ENCODE measurements at places on chromosomes 5 and 9.

- DNase-seq, result no peak
Observed at GRCh38 chr5:150488519-150489359, 19.2 kb upstream of the NDST1 start.

GRCh38 chr5:136012041-136012804 is 16.6 kb upstream of the TGFBI start:
- peak; percentile 75 for DNase-seq

- DNase-seq, result peak; percentile 81
Observed at GRCh38 chr5:110561510-110561909, 165.0 kb downstream of the TMEM232 start.

DNA sequence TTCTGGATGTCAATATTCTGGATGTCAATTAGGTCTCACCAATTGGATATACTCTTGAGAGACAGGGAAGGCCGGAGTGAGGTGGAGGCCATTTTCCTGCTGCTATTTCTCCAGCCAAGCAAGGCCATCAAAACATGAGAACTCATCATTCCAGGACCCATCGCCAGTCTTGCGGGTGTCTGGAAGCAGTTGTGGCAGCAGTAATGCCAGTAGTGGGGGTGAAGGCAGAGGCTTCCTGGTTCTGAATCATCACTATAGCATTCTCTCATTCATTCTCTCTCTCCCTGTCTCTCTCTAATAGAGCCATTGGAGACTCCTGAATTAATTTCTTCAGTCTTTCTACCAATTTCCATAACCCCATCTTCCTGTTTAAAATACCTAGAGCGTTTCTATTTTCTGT is 71.8 kb downstream of the EGFLAM start:
- DNase-seq, result no peak

DNA sequence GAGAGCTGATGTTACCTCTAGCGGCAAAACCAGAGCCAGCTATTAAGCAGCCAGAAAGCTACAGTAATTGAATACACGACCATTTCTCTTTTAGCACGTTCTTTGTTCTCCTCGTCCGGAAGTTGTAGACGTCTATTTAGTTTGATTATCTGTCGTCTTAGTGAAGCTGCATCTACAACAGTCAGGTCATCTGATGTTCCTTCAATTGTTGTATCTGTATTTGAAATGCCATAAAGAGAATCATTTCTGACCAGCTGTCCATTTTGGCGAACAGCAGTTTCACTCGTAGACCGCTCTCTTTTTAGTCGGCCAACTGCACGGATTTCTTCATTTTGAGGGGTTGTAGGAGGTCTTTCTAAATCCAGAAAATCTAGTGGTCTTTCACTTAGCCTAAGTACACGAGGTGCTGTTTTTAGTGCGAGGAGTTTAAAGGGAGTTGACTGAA is 12.6 kb downstream of the PDE6A start:
- no peak for DNase-seq

- DNase-seq, result no peak
Observed at GRCh38 chr9:18636781-18637180, 162.8 kb downstream of the ADAMTSL1 start.

DNA sequence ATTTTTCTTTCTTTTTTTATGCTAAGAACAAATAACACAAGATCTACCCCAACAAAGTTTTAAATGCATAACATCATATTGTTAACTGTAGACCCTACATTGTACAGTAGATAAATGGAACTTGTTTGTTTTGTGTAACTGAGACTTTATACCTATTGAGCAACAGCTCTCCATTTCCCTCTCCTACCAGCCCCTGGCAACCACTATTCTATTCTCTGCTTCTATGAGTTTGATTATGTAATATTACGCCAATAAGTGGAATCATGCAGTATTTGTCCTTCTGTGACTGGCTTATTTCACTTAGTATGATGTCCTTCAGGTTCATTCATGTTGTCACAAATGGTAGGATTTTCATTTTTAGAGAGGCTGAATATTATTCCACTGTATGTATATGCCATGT is 308.2 kb upstream of the PRR16 start:
- no peak for DNase-seq

DNA sequence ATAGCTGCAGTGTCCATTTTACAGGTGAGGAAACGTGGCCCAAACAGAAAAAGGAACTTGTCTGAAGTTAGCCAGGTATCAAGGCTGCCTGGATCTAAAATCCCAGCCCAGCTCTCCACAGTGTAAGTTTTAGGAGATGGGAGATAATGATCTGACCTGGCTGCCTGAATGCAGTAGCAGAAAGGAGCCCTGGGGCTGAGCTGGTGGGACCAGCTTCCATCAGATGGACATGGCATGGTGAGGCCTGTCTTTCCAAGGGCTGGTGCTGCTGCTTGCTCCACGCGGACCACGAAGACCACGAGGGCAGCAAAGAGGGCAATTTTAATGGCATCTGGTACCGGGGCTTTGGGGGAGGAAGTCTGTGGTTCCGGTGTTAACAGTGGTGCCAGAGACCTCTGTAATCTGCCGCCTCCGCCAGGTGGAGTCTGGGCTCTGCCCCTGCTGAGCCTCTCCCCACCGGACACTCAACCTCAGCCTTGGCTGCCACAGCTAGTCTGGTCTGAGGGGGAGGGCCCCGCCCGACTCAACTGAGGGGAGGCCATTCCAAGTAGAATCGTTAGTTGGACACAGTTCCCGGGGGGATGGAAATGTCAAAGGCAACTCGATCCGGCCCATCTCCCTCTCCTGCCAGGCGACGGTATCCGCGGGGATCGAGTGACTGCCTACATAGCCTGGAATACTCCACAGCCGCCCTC is 650 bp downstream of the MYORG start:
- no peak for DNase-seq

- DNase-seq, result no peak
Observed at GRCh38 chr5:144198386-144198785, 27.7 kb downstream of the KCTD16 start.

DNA sequence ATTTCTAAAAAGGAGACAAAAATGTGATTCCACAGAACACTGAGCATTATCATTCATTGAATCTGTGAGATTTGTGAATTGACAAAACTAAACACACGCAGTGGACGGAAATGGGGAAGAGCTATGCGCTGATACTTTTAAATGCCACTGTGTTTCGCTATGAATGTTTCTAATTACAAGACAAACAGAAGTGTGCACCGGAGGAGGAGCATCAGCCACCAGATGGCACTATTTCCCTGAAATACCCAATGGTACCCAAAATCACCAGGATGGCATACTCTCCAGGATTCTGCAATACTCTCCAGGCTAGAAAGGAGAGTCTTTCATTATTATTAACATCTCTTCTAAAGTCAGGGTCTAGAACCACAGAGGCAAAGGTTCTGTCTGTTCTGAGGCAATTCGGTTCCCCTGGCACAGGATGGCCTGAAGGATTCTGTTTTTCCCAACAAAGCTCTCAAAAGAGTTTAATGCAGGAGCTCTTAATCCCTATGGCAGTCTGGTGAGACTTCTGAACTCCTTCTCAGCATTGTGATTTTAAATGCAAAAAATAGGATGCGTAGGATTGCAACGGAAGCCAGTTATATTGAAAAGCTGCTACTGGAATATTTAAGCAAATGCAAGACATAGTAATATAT is 13.8 kb upstream of the PUM3 start:
- DNase-seq, result peak; percentile 65

DNA sequence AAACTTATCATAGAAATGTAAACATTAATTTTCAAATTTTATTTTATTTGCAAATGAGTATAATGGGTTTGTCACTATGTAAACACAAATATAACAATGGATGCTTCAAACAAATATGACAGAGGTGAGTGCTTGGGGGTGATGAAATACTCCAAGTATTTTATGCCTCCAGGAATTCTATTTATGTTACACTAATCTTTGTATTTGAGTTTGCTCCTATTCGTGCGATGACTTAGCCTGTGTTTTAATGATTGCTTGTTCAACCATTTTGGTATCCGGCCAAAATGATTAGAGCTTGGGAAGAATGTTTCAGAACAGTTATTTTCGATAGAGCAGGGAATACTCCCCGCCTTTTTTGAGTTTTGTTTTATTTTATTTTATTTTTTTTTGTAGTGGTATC is 5.0 kb downstream of the DMRT2 start:
- no peak for DNase-seq

DNA sequence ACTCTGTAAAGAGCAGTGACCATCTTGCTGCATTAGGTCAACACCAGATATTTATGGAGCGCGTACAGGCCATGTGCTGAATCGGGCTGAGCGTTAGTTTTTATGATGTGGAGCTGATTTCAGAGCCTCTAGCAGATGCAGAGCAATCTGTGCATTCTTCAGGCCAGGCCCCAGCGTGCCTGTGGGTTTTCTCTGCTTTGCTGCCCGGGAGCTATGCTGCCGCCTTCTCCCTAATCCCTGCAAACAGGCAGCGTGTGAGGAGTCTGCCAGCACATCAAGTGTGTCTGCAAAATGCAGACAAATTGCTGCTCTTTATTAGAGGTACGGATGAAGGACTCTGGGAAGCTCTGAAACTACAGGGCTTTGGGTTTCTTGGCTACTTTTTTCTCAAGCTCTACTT is 170.0 kb downstream of the NTRK2 start:
- peak; percentile 20 for DNase-seq

DNA sequence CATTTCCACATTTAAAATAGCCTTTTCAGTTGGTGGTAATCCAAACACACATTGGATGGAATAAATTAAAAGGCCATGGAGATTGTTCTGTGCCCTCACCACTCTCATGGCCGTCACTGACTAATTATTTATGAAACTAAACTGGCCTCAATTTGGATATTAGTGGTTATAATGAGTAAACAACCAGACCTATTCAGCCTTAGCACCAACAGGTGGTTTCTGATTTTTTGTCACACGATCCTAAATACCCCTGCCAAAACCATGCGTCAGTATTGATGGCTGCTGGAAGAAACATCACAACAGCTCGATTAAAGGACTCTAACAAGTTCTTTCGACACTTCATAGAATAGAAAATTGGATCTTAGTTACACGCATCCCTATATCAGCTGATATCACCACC is 276.0 kb upstream of the DAP start:
- DNase-seq, result no peak

Data from foreskin melanocyte (primary cell).